ENCODE measurements at places on chromosomes 1 and 21. TPM values are rescaled to one million over a fixed set of nuclear protein-coding genes. Genes with fewer than 3 reads are reported as not detected.

- H3K27ac ChIP-seq, result no peak overlapping the region
- peaks cover 10% of the 10 kb centered on the region for H3K4me1 ChIP-seq
- H3K27me3 ChIP-seq, result no peaks in the 10 kb centered on the region
Measured at GRCh38 chr1:117058810-117059209, 1.3 kb upstream of the TTF2 start.

The L1TD1 gene
- total RNA-seq, result not detected

- H3K4me3 ChIP-seq, result peak overlapping the region; percentile 30
- peak overlapping the region; percentile 99 for H3K27ac ChIP-seq
- no peaks in the 10 kb centered on the region for H3K27me3 ChIP-seq
- H3K4me1 ChIP-seq, result peaks cover 39% of the 10 kb centered on the region
- no peaks in the 10 kb centered on the region for H3K36me3 ChIP-seq
Measured at GRCh38 chr1:107936498-107937481, 28.2 kb downstream of the VAV3 start.

The ICOSLG gene
- total RNA-seq, result 0.13 TPM

The AK5 gene
- 22.3 TPM for total RNA-seq

DNA sequence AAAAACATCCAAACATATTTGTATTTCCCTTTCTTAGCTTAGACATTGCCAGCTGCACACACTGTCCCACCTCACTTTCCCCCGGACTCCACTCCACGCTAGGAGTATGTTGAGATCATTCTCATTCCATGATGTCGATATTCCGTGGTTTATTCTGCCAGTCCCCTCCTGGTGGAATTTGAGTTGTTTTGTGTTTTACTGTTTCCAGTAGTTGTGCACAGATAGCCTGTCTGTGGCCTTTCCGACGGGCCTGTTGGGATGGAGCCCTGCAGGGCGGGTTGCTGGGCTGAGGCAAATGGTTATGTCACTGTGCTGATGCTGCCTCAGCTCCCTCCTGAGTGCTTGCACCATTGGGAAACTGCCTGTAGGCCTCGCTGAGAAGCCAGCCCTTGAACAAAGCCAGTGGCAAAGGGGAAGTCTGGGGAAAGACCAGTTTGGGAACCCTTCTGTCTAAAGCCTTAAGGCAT, 12.8 kb downstream of the TRAPPC10 start:
- no peak for DNase-seq
- H3K4me3 ChIP-seq, result no peak overlapping the region
- no peaks in the 10 kb centered on the region for H3K27me3 ChIP-seq
- H3K36me3 ChIP-seq, result no peaks in the 10 kb centered on the region

The OR10K1 gene
- not detected for total RNA-seq

GRCh38 chr1:116243333-116244054, 129.6 kb upstream of the ATP1A1 start:
- H3K4me3 ChIP-seq, result no peak overlapping the region
- H3K36me3 ChIP-seq, result no peaks in the 10 kb centered on the region
- H3K27me3 ChIP-seq, result peaks cover 4% of the 10 kb centered on the region
- no peak for DNase-seq
- no peaks in the 10 kb centered on the region for H3K4me1 ChIP-seq

DNA sequence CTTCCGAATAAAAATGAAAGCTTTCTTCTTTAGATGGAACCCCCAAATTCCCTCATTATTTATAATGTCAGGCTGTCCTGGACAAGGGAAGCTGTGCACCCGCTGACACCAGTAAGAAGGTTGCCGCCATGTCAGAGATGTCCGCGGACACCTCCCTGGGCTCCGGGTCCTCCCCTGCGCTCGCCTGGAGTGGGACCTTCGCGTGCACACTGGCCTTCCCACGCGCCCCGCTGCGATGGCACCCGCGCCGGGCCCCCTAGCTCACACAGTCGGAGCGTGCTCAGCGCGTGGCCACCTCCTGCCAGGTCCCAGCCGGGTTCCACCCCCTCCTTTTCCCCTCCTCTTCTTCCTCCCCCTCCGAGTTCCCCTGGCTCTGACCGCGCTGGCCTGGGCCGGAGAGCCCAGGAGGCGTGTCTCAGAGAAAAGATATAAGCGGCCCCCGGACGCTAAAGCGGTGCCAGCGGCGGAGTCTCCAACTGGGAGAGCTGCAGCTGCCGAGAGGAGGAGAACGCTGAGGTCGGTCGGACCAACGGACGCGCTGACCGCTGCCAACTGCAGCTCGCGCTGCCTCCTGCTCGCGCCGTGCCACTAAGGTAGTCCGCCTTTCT, at the start of gene G0S2:
TSS of gene G0S2 (plus strand) at position 456 of the 608 bp plus-strand sequence. CDS start 273 bp downstream, outside the sequence.
- DNase-seq, result peak; percentile 44
- H3K27ac ChIP-seq, result no peak within 1 kb of the TSS
- peaks cover 16% of the 10 kb centered on the region for H3K27me3 ChIP-seq

- no peaks in the 10 kb centered on the region for H3K4me1 ChIP-seq
- no peak overlapping the region for H3K4me3 ChIP-seq
- H3K27me3 ChIP-seq, result no peaks in the 10 kb centered on the region
- H3K36me3 ChIP-seq, result no peaks in the 10 kb centered on the region
- no peak overlapping the region for H3K27ac ChIP-seq
- no peak for DNase-seq
Measured at GRCh38 chr1:74946388-74946787, 187.8 kb upstream of the LHX8 start.

The SPATA45 gene
- total RNA-seq, result not detected

The RPS27 gene
- 3,620 TPM for total RNA-seq

DNA sequence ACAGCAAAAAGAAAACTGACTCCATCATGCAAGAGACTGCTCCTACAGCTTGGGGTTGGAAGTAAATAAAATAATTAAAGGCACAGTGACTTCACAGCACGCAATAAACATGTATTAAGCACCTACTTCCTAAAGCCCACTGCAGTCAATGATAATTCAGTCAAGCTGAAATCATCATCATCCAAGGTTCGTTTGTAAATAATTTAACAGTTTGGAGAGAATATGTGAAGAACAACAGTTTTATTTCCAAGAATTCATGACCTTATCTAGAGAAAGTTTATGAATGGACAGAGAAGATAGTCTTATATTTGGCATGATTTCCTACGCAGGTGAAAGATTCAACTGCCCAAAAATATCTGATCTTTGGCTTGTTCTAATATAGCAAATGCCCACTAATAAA, 86.8 kb downstream of the SMYD3 start:
- H3K36me3 ChIP-seq, result no peaks in the 10 kb centered on the region
- no peaks in the 10 kb centered on the region for H3K4me1 ChIP-seq
- H3K4me3 ChIP-seq, result no peak overlapping the region
- no peak overlapping the region for H3K27ac ChIP-seq

DNA sequence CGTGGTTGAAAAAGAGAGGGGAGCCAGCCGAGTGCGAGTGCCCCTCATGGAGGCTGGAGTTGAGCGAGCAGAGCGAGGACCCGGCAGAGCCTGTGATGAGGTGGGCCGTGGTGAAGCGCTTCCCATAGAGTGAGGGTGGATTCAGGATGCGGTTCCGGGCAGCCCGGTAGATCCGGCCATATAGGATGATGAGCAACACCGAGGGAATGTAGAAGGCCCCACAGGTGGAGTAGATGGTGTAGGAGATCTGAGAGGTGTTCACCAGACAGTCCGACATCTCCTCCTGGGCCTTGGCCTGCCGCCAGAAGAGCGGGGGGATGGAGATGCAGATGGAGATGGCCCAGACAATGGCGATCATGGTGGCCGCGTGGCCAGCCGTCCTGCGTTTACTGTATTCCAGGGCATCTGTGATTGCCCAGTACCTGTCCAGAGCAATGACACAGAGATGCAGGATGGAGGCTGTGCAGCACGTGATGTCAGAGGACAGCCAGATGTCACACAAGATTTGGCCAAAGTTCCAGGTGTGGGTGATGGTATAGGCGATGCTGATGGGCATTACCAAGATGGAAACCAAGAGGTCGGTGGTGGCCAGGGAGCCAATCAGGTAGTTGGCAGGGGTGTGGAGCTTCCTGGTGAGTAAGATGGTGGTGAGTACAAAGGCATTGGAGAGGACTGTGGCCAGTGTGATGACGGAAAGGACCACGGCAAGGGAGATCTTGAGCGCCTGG, 23.7 kb downstream of the HTR1D start:
- peaks cover 23% of the 10 kb centered on the region for H3K4me1 ChIP-seq
- no peaks in the 10 kb centered on the region for H3K36me3 ChIP-seq
- DNase-seq, result no peak
- no peaks in the 10 kb centered on the region for H3K27me3 ChIP-seq
- no peak overlapping the region for H3K4me3 ChIP-seq

- H3K4me1 ChIP-seq, result no peaks in the 10 kb centered on the region
- H3K4me3 ChIP-seq, result no peak overlapping the region
- H3K27me3 ChIP-seq, result no peaks in the 10 kb centered on the region
- no peak overlapping the region for H3K27ac ChIP-seq
- no peak for DNase-seq
Measured at GRCh38 chr1:84773195-84773594, 82.9 kb upstream of the SSX2IP start.

GRCh38 chr1:53330819-53331218, 2.9 kb upstream of the LRP8 start:
- H3K27me3 ChIP-seq, result no peaks in the 10 kb centered on the region
- H3K4me3 ChIP-seq, result no peak overlapping the region
- DNase-seq, result no peak
- H3K4me1 ChIP-seq, result no peaks in the 10 kb centered on the region

DNA sequence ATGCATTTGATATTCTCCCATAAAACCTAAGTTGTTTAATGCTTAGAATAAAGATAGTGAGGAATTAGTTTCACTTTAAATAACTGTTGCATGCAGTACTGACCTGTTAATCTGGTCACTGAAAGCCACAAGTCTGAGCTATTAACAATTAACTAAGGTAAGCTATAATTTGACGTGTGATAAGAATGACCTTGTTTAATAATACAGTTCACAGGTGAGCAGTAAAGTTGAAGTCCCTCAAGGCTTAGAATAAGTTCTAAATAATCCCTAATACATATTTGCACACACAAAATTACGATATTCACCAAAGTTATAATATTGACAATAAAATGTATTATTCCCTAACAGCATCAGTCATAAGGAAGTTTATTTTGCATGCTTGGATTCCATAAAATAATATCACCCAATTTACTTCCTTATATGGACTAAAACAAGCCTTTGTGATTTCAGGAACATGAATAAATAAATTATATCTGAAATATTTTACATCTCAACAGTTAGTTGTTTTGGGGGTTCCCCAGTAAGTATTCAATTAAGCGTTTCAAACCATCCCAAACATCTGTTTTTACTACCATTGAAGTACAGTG, 70.6 kb upstream of the CHRM3 start:
- no peak overlapping the region for H3K4me3 ChIP-seq
- no peaks in the 10 kb centered on the region for H3K36me3 ChIP-seq
- no peaks in the 10 kb centered on the region for H3K4me1 ChIP-seq
- DNase-seq, result no peak

DNA sequence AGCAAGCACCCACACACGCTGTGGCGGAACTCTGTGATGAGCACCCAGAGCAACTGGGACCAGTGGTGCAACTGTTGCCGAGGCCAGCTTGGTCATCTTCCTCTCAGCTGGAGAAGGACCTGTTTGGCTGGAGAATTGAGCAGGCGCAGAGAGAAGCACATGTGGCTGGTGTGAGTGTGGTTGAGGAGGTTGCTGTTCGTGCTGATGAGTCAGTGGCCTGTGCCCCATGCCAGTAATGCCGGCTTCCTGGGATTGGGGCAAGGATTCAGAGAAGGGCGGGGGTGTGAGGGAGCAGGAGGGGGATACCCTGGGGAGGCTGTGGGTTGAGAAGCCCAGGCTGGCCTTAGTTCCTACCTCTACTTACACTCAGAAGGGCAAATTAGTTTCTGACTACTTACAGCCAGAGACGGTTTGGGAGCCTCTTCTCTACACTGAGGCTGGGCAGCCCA, 57.5 kb upstream of the EPS8L3 start:
- no peaks in the 10 kb centered on the region for H3K27me3 ChIP-seq
- H3K36me3 ChIP-seq, result no peaks in the 10 kb centered on the region
- H3K27ac ChIP-seq, result no peak overlapping the region
- H3K4me1 ChIP-seq, result peaks cover 16% of the 10 kb centered on the region

DNA sequence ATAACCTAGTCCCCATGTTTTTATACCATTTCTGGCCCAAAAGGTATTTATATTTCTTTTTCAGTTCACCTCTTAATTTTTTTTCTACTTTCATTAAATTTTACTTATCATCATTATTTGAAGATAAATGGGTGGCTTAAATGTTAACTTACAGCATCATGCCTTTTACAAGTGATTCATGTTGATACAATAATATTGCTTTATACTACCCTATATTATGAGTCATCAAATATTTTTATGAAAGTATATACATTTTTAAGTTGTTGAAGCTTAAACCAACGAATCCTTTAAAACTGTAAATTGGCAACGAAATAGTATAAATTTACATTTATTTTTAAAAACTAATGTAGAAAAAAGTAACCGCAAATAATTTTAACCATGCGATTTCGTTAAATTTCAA, 207.9 kb downstream of the DPYD start:
- no peaks in the 10 kb centered on the region for H3K36me3 ChIP-seq
- no peaks in the 10 kb centered on the region for H3K4me1 ChIP-seq
- no peak overlapping the region for H3K4me3 ChIP-seq

The FAM163A gene
- total RNA-seq, result not detected

DNA sequence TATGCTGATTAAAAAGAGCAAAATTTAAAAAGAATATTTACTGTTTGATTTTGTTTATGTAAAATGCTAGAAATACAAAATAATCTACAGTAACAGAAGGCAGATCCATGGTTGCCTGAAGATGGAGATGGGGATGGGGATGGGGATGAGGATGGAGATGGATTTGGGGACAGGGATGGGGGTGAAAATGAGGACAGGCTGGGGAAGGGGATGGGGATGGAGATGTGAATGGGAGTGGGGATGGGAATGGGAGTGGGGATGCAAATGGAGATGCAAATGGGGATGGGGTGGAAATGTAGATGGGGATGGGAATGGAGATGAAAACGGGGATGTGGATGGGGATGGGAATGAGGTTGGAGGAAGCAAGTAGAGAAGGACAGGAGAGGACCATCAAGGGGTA, 252.2 kb downstream of the PLPP3 start:
- H3K4me1 ChIP-seq, result no peaks in the 10 kb centered on the region
- no peaks in the 10 kb centered on the region for H3K36me3 ChIP-seq
- no peak overlapping the region for H3K27ac ChIP-seq
- no peak for DNase-seq
- no peak overlapping the region for H3K4me3 ChIP-seq

The AQP10 gene
- total RNA-seq, result not detected

The CATSPER4 gene
- total RNA-seq, result not detected

GRCh38 chr1:183871142-183871541, 66.2 kb downstream of the RGL1 start:
- no peak overlapping the region for H3K27ac ChIP-seq
- H3K27me3 ChIP-seq, result no peaks in the 10 kb centered on the region
- DNase-seq, result no peak
- no peaks in the 10 kb centered on the region for H3K4me1 ChIP-seq

GRCh38 chr1:90964444-90965035, 57.3 kb downstream of the ZNF644 start:
- no peaks in the 10 kb centered on the region for H3K27me3 ChIP-seq
- H3K27ac ChIP-seq, result no peak overlapping the region
- peaks cover 7% of the 10 kb centered on the region for H3K36me3 ChIP-seq
- H3K4me1 ChIP-seq, result no peaks in the 10 kb centered on the region

- no peaks in the 10 kb centered on the region for H3K36me3 ChIP-seq
- H3K4me3 ChIP-seq, result no peak overlapping the region
- no peak for DNase-seq
- no peaks in the 10 kb centered on the region for H3K4me1 ChIP-seq
- no peak overlapping the region for H3K27ac ChIP-seq
Measured at GRCh38 chr1:163090321-163090945, 21.3 kb downstream of the RGS4 start.

GRCh38 chr1:56472860-56473259, 106.5 kb downstream of the PLPP3 start:
- H3K27me3 ChIP-seq, result peaks cover 3% of the 10 kb centered on the region
- no peak overlapping the region for H3K27ac ChIP-seq
- no peaks in the 10 kb centered on the region for H3K4me1 ChIP-seq
- H3K4me3 ChIP-seq, result no peak overlapping the region
- no peak for DNase-seq

Measured in SJCRH30 (cell line).